ENCODE measurements at places on chromosomes 16 and 17. TPM values are rescaled to one million over a fixed set of nuclear protein-coding genes. Genes with fewer than 3 reads are reported as not detected.

Gene TBC1D3G
- not detected for polyA plus RNA-seq

Gene WNT3
- 2.5 TPM for polyA plus RNA-seq

Gene RAB11FIP4
- polyA plus RNA-seq: 7.1 TPM

Gene SCIMP
- polyA plus RNA-seq: 2.1 TPM

Gene CA5A
- 0.34 TPM for polyA plus RNA-seq

Gene HBM
- polyA plus RNA-seq: 2.4 TPM

Gene RMI2
- polyA plus RNA-seq: 31.1 TPM

- DNase-seq: no peak
Observed at GRCh38 chr17:21676281-21677111, 15.8 kb upstream of the KCNJ18 start.

GRCh38 chr17:57946798-57947358, 8.3 kb downstream of the CUEDC1 start:
- no peak for DNase-seq

DNA sequence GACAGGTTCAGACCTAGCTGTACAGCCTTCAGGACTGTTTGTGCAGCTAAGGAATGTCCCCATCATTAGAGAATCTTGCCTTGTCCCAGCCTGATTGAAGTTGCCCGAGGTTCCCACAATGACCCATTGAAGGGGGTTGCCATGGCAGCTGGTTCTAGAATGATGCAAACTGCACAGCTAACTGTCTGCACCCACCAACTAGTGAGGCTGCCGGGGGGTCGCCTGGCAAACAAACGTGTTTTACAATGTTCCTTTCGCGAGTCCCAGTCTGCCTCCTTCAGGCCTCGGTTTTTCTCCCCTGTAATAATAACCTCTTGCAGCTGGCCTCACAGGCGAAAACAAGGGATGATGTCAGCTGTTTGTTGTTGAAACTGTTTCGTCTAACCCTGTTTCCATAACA, 5.5 kb downstream of the C16orf96 start:
- DNase-seq: no peak

GRCh38 chr17:20997711-20998570, 44.9 kb downstream of the USP22 start:
- DNase-seq: no peak

DNA sequence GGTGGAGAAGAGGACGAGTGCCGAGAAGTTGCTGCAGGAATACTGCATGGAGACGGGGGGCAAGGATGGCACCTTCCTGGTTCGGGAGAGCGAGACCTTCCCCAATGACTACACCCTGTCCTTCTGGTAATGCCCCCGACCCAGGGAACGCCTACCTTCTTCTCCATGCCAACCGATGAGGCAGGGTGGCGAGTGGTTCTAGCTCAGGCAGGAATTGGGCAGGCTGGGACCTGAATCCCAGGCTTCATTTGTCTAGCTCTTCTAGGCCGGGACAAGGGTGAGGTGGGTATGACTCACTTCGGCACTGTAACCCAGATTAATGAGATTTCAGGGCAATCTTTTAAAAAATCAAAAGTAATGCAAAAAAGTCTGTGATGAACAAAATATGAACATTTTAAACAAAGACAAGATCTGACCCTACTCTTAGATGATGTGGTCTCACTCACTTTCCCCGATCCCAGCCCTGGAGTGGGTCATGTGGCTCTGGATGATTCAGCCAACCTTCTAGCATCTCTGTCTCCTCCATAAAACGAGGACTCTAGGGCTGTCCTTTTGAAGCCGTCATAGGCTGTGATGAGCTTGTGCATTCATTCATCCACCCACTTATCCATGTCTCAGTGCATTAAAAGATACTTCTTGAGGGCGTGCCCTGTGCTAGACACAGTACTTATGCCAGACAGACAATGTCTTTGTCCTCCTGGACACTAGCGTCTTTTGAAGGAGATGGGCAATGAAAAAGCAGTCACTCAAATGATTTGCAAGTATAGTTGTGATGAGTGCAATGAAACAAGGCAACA, 102.6 kb downstream of the SDR42E1 start:
- DNase-seq: no peak

- no peak for DNase-seq
Observed at GRCh38 chr17:74042744-74043486, 160.6 kb upstream of the RPL38 start.

GRCh38 chr16:13906168-13907089, 13.5 kb upstream of the ERCC4 start:
- no peak for DNase-seq

- no peak for DNase-seq
Observed at GRCh38 chr16:64391063-64391600, 730.7 kb downstream of the CDH11 start.

DNA sequence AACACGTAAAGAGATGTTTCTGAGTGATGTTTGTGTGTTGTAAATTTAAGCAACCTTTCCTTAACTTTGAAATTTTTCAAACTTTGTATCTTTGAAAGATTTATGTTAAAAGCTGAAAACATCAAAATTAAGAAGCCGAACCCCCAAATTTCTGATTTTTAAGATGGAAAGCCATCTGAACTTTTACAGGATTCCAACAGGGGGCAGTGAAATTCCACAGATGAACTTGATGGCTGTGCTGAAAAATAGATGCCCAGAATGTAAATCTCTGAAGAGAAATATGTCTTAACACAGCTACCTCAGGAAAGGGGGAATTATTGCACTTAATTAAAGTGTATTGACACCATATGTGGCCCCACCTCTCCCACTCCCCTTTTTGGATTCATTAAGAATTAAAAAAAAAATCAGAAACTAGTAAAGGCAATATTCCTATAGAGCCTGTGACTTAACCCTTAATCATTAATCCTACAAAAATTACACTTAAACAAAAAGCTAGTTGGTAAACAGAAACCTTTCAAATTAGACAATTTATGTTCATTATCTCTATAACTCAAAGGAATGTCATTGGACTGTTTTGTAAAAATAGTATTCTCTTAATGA, 597.9 kb downstream of the KCNJ2 start:
- DNase-seq: no peak

- DNase-seq: peak; percentile 60
Observed at GRCh38 chr17:18248300-18248731, 10.2 kb downstream of the FLII start.

GRCh38 chr16:71467810-71468209, 5.8 kb upstream of the ZNF23 start:
- DNase-seq: peak; percentile 18

DNA sequence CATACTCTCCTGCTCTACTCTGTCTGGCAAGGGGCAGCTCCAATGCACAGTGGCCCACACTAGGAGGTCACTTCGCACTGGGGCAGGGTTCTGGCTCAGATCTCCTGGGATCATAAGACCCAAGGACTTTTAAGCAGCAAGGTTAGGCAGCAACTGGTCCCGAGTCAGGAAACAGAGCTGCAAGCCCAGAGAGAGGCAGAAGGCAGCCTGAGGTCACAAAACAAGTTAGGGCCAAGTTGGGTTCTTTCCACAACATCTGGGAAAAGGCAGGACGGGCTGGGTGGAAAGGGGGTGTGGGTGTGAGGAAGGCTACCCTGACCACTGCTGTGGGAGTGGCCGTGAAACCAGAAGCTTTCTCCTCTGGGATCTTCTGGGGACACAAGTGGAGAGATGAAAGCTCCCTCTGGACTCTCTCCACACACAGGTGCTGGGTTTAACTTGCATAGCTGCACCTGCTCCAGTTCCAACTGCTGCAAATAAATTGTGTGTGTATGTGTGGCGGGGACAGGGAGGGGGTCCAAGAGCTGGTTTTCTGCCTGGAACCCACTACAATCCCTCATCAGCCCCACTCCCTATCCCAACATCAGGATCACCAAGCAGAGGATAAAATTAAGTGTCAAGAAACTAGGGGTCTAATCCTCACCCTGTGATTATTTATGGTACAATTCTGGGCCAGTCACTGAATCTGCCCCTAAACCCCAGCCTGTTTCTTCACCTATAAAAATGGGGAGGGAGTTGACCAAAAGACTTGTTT, 8.0 kb upstream of the TSPOAP1 start:
- DNase-seq: no peak

DNA sequence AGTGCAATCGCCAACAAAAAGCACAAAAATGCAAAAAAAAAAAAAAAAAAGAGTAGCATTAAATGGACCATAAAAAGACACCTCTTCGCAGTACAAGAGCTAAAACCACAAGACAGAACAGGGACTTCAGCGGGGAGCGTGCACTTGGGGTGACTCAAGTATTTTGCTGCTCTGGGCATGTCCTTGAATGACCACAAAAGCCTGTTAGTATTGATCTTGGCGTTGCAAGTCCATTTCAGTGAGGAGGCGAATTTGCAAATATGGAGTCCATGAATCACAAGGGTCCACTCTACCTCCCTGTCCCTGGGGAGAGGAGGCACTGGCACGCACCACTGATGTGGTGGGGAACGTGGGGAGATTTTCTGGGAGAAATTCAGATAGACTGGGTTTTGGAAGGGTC, 78.9 kb downstream of the CNGB1 start:
- DNase-seq: no peak
